ENCODE measurements at places on chromosomes 7 and 10.

GRCh38 chr7:120055300-120055699 is 217.7 kb upstream of the KCND2 start:
- no peak for DNase-seq

- no peak for DNase-seq
These were observed 30.8 kb upstream of the PSAP start for GRCh38 chr10:71881647-71882355.

DNA sequence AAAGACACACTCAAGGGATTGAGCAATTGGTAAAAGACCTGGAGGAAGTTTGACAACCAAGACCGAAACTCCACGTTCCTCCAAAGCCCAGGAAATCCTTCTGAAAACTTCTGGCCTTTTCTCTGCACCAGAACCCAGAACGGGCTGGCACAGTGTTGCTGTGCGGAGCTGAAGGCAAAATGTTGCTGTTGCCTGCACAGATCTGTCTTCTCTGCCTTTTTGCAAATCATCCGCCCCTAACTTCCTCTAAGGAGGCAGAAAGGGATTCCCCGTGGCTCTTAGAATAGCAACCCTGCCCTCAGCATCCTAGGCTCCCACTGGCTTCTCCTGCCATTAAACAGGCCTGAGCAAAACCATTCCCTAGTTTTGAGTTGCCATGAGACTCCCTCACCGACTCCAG is 44.9 kb downstream of the FIGNL1 start:
- DNase-seq = no peak

GRCh38 chr7:139618482-139619366 is 95.2 kb downstream of the CLEC2L start:
- DNase-seq = peak; percentile 22

- DNase-seq = no peak
These were observed 349.5 kb upstream of the ZNF32 start for GRCh38 chr10:43998021-43998809.

DNA sequence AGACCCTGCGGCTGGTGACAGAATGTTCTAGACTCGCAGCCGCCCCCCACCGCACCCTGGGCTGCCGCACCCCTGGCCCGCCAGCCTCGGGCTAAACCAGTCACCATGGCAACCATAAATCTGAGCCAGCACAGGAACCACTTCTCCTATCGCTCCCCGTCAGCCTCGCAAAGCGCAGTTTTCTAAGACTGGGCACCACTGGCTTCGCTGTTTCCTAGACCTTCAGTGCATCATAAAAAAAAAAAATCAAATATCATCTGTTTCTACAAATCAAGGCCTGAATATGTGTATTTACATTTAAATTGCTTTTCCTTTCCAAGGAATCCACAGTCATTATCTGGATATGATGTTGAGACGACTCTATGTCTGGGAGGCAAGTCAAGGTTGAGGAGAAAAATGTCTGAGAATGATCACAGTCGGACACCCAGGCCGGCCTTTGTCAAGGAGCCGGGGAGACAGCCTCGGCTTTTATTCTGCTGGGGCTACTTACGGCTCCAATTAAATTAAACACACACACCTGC is 99.9 kb downstream of the PTPRN2 start:
- DNase-seq = no peak

GRCh38 chr7:1516586-1517251 is 12.5 kb upstream of the INTS1 start:
- no peak for DNase-seq

- DNase-seq = no peak
These were observed 23.8 kb upstream of the LARP4B start for GRCh38 chr10:955127-955819.

DNA sequence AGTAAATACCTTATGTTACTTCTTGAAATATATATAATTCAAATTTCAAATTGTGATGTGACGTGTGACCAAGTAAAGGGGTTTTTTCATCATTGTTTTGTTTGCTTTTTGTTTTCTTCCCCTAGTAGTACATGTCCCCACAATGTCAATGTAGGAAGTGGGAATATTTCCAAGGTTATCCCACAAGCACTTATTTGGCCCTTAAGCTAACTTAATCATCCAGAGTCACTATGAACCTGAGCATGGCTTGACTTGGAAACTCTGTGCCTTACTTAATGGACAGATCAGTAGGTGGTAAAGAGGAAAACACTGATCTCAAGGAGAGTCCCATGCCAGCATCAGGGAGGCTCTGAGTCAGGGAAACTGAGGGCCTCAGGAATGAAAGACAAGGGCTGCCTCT is 569.3 kb upstream of the IGFBP3 start:
- DNase-seq = no peak

DNA sequence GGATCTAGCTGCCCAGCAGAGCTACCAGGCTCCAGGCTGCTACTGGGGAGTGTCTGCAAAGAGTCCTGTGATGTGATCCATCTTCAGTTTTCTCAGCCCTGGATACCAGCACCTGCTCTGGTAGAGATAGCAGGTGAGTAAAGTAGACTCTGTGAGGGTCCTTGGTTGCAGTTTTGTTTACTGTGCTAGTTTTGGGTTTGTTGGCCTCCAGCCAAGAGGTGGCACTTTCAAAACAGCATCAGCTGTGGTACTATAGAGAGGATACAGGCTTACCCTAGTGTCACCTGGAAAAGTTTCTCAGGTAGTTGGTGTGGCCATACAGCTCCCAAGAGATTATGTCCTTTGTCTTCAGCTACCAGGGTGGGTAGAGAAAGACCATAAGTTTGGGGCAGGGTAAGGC is 56.3 kb downstream of the MTERF1 start:
- DNase-seq = peak; percentile 19

- no peak for DNase-seq
These were observed 210.8 kb upstream of the PFKP start for GRCh38 chr10:2856598-2856997.

GRCh38 chr7:14590206-14590605 is 312.3 kb downstream of the DGKB start:
- DNase-seq = no peak

DNA sequence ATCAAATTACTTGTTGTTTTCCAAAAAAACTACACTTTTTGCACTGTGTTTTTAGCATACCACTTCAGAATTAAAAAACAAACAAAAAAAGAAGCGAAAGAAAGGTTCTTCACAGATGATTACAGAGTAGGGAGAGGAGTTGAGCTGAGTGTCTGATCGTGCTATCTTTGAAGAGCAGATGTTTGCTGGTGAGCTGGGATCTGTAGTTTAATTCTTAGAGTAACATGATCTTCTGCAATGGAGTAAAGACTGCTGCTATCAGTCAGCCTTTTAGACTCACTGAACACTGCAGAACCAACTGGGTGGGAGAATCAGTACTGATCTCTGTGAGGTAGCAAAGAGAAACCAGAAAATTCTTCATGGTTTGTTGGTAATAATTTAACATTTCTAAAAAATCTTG is 1197.8 kb upstream of the SORCS1 start:
- DNase-seq = no peak

DNA sequence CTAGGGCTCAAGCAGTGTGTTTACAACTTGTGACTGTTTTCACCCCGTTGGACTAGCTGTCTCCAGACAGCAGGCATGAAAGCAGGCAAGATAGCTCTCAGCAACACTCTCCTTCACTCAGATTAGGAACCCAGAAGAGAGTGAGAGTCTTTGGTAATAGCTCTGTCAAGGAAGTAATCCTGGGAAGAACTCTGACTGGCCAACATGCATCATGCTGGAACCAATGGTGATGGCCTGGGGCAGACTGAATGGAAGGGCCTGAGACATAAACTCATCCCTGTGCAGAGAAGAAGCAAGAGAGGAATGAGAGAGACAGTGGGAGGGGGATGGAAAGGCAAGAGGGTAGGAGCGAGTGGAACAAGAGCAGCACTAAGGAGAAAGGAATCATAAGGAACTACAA is 48.9 kb downstream of the AKR1D1 start:
- DNase-seq = no peak

- no peak for DNase-seq
These were observed 54.4 kb downstream of the PRKCQ start for GRCh38 chr10:6525599-6526165.

- DNase-seq = no peak
These were observed 196.6 kb upstream of the PLPP4 start for GRCh38 chr10:120260456-120260855.

DNA sequence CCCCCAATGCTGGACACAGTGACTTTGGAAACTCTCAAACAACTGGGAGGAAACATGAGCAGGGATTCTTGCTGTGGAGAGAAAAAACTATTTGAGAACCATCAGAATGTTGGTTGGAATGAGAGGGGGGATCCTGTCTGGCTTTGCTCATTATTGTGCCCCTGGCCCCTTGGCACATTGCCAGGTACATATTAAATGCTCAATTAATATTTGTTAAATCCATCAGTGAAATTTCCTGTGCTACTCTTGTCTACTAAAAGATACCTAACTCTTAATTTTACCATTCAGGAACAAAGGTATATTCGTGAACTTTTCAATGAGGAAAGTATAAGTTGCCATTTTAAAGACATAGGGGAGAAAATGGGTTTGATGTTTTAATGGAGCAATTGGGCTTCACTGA is 329.4 kb downstream of the OTUD1 start:
- DNase-seq = no peak

DNA sequence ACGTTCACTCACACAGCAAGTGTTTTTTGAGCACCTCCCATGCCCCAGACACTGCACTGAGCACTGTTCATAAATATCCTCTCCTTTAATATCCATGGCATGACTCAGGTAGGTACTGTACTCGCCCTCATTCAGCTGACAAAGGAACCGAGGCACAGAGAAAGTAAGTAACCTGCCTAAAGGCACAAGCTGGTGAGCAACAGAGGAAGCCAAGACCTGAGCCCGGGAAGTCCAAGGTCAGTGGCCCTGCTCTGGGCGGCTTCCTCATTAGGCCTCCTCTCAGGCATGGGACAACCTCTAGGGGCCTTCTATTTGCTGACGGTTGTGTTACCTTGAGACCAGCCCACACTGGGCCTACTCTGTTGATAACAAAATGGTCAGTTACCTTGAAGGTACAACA is 45.1 kb upstream of the EZH2 start:
- no peak for DNase-seq

DNA sequence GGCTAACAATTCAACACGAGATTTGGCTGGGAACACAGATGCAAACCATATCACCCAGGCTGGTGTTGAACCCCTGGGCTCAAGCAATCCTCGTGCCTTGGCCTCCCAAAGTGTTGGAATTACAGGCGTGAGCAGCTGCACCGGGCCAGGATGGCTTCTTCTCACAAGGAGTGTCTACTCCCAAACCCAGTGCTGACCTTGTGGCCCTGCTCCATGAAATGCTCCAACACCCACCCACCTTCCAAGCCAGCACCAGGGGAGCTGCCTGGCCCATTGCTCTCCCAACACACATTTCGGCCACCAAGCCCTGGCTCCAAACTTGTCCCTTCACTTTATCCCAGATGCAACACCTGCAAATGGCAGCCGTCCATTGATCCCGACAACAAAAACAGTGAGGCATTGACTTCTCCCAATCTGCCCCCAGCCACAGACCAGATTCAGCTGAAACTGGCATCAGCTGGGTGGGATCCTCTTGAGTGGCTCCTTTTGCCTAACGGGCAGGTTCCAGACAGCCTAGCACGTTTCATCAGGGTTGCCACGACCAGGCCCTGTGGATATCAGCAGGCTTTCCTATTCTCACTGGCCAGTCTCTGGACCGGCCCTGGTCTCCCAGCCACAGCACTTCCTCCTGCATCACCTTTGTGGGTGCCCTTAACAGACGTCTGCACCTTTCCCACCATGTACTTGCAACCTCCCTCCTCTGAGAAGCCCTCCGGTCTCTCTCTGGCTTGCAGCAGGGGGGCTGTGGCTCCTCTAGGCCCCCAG is 105.7 kb upstream of the CARD11 start:
- DNase-seq = no peak

- peak; percentile 40 for DNase-seq
These were observed 118.2 kb downstream of the JAZF1 start for GRCh38 chr7:28062197-28062991.

DNA sequence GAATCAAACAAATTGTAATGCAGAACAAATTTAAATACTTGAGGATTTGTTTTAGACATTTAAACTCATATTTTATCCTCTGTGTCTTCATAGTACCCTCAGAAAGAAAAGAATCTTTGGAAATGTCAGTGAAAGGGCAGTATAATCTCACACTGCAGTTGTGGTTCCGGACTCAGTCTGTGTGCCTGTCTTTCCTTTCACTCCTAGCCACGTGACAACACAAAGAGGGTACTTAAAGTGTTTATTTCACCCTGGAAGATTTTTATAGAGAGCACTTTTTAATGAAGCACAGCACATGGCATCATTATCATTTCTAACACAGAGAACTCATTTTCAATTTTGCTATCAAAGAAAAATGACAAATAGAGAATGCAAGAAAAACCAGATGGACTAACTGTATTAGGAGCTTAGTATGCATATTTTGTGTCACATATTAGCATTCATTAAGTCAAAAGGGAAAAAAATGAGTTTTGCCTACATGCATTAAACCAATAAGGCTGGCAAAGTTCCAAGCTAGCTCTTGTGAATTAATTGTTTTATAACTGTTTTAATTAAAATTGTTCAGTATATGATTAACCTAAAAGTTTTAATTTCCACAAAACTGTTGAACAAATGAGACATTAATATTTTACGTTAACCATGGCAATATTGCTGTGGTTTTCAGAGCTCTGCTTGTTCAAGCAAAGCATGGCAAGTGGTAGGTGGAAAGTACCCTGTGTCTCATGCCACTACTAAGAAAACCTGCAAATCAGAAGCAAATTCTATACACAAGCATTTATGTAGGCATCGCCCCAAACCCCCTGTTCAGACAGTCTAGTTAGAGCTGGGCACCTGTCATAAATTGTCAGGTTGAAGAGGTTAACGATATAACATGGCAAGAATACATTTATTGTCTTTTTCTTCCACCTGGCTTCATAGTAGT is 65.9 kb downstream of the AUTS2 start:
- no peak for DNase-seq

GRCh38 chr7:50221433-50221832 is 83.1 kb upstream of the IKZF1 start:
- DNase-seq = no peak

GRCh38 chr10:86976362-86977056 is 8.2 kb downstream of the ADIRF start:
- DNase-seq = no peak

DNA sequence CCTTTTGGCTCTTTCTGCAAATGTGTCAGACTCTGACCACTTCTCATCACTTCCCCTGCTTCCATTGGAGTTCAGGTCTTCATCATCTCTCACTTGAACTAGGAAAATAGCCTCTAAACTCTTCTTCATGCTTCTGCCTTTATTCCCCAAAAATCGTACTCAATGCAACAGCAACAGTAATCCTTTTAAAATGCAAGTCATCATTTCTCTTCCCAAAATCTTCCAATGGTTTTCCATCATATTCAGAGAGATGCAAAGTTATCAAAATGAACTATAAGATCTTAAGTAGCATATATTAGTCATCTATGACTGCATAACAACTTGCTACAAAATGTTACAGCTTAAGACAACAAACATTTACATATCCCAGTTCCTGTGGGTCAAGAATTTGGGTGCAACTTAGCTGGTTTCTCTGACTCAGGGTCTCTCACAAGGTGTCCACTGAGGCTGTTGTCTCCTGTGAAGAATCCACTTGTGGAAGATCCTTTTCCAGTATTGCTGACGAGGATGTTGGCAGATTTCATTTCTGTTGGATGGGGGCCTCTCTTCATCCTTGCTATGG is 31.0 kb upstream of the ETV1 start:
- no peak for DNase-seq

Measured in NCI-H345 (cell line).